CD4-positive, alpha-beta T cell treated with Interleukin-6 for 4 hours (primary cell): ENCODE measurements at places on chromosomes 1 and 21.

DNA sequence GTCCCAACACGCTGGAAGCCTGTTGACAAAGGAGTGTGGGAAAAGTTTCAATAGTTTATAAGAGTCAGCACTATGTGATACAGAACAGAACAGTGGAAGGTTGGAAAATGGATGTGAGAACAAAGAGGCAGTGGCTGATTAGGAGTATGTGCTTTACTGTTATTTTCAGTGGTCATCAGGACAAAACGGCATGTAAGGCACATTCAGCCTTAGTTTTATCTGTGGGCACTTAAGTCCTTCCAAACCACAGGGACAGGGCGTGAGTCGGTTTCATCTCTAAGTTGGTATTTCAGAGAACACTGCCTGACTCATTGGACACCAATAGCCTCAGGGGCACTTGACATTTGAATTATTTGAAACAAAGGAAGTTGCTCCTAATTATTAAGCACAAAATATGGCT lies 306.9 kb downstream of the ASTN1 start:
- no peak for DNase-seq

DNA sequence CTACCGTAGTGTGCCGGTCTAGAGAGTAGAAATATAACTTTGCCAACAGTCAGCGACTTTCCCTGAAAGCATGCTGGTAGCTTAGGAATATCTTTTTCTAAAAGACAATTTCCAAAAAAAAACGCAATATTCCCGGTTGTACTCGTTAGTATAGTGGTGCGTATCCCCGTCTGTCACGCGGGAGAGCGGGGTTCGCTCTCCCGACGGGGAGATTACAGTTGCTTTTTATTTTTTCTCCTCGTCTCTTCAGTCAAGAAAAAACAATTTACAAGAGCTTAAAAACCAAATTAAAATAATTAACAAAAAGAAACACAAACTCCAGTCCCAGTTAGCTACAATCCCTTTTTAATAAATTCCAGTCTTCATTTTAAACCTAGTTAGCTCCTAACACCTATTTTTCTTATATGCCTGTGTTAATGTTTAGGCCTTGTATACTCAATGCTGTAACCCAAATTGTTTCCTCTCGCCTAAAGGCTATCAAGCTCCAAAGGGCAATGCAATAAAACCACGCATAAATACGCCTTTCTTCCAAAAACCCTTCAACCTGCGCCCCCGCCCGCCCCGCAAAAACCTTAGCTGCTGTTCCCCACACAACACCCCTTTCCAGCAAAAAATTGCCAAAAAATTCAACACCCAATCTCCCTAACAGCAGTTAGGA lies 7.8 kb downstream of the HSPA6 start:
- no peak for DNase-seq

- DNase-seq = no peak
These were observed 69.4 kb upstream of the BACE2 start for GRCh38 chr21:41098481-41099042.

DNA sequence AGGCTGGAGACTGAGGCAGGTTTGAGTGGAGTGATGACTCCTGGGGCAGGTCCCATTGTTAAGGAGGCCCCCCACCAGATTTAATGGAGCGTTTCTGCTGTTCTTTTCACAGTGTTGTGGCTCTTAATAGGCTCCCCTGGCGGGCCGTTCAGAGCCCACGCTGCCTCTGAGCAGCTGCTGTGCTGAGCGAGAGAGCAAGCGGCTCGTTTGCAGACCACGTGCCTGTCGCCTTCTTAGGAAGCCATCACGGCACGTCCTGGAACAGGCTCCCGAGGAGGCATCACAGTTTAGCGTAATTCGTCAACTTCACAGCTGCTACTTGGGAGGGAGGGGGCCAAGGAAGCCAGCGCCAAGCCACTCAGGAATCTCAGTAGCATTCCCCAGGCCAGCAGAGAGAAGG lies 70.5 kb upstream of the CTTNBP2NL start:
- DNase-seq = no peak

DNA sequence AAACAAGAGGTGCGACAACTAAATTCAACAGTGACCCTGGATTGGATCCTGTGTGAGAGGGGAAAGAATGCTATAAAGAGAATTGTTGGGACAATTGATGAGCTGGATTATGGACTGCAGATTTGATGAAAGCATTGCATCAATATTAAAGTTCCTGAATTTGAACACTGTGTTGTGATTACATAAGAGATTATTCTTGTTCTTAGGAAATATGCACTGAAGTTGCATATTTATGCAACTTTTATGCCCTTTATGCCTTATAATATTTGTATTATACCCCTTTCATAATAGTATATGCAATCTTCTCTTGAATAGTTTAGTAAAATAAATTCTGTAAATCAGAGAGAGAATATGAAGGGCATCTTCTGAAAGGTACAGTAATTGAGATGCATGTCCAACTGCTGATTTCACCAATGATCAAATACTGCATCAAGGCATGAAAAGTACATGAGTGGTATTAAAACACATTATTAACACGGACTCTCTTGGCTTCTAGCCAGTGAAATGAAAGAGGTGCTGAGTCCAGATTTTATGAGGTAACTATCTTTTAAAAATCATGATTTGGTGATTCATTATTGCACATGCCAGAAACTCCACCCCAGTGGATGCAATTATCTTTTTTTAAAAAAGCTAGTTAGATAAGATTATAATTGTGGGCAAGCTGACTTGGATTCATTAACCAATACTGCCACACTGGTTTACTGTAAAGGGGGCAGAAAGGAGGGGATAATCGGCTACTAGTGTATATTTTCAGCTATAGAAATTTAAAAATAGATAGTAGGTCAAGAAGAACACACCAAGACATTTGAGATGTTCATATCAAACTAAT lies 19.9 kb upstream of the LPAR3 start:
- DNase-seq = no peak

GRCh38 chr1:164640686-164641352 lies 81.8 kb downstream of the PBX1 start:
- no peak for DNase-seq

- DNase-seq = no peak
These were observed 34.1 kb downstream of the TP53BP2 start for GRCh38 chr1:223811634-223812101.

GRCh38 chr1:41110286-41110685 lies 88.8 kb upstream of the SLFNL1 start:
- DNase-seq = no peak

DNA sequence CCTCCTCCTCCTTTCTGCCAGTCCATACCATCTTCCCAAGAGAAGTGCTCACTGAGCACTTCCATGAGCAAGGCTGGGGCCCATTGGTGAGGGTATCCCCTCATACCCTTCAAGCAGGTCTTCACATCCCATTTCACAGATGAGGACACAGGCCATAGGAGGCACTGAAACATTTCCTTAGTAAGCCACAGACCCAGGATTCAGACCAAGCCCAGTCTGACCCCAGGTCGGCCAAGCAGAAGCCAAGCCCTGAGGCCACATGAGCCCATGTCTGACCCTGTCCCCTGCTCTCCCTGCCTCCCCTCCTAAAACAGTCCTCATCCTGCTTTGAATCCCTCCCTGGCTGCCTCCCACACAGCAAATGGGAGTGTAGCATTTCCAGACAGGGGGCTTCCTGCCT lies 146.2 kb downstream of the ZSCAN20 start:
- no peak for DNase-seq

DNA sequence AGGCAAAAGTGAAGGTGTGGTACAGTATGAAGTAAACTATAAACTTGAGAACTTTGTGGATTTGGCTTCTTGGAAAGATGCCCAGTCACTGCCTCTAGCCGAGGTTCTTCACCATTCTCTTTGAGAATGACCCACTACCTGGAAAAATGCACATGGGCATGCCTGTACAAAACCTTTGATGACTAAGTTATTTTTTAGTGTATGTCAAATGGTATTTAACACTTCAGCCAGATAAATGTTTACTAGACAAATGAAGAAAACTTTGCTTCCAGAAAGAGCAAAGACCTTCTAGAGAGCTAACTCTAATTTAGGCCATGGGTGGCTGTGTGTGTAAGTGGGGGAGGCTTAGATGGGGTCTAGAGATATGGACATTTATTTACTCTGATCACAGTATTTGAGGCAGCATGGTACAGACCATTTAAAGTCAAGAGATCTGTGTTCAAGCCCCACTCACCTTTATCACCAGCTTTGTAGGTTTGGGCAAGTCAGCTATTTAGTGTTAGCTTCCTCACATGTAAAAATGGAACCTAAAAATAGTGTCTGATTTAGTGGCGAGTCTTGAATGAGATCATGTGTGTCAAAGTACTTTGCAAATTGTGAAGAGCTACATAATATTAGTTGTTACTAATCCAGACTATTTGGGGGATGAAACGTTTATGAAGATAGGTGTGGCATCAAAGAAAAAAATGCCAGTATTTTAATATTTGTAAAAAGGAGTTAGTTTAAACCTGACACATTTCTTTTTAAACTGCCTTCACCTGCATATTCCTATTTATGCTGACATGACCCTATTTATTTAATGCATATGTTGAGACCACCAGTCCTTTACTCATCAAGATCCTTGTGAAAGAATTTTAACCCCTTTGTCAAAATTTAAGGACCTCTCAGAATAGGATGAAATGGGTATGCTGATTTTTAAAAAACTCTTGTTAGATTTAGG lies 20.2 kb downstream of the NFYC start:
- DNase-seq = no peak

GRCh38 chr1:203592156-203592555 lies 34.5 kb upstream of the ATP2B4 start:
- DNase-seq = no peak

DNA sequence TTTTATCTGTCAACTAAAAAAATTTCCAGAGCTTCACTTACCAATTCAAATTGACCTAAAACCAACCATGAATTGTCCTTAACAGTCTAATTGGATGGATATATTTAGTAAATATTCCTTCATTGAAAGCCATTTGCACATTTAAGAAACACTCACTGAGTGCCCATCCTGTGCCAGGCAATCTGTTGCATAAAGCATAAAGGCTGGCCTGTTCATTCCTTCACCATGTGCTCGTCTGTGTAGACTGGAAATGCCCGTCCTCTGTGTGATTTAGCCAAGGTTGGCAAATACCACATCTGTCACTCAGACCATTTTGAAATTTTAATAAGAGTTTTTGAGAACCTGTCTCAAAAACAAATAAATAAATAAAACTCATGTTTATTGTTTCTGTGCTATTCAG lies 57.1 kb downstream of the ZNF684 start:
- no peak for DNase-seq

DNA sequence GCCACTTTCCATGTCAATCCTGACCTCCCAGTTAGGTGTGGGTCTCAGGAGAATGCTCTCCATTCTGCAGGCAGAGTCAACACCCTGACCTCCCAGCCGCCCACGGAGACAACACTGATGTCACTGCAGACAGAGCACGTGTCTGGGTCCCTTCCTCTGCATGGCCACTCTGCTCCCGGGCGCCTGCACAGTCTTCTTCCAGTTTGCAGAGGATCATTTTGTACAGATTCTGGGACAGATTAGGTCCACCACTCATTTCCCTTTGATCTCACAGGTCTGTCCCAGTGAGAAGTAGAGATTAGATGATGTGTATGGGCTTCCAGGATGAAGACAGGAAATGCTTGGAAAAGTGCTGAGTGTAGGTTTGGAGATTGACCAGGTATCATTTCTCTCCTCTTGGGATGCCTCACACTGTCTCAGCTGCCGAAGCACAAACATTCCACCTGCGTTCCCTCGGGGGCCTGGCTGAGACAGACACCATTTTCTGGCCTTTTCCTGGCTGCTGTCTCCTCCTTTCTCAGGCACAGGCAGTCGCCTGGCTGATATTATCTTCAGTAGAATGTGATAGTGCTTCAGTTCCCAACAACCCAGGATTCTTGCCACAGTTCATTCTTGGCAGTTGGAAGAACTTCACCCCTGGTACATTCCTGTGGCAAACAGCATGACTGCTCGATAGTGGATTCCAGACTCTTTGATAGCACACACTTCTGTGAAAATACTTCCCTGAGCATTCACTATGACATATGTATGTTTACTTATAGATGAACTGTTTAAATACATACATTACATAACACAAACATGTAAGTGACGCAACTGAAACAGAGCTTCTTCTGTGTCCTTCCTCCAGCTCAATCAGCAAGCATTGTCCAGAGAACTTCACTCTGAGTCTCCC lies 7.9 kb downstream of the MYBPHL start:
- DNase-seq = no peak

DNA sequence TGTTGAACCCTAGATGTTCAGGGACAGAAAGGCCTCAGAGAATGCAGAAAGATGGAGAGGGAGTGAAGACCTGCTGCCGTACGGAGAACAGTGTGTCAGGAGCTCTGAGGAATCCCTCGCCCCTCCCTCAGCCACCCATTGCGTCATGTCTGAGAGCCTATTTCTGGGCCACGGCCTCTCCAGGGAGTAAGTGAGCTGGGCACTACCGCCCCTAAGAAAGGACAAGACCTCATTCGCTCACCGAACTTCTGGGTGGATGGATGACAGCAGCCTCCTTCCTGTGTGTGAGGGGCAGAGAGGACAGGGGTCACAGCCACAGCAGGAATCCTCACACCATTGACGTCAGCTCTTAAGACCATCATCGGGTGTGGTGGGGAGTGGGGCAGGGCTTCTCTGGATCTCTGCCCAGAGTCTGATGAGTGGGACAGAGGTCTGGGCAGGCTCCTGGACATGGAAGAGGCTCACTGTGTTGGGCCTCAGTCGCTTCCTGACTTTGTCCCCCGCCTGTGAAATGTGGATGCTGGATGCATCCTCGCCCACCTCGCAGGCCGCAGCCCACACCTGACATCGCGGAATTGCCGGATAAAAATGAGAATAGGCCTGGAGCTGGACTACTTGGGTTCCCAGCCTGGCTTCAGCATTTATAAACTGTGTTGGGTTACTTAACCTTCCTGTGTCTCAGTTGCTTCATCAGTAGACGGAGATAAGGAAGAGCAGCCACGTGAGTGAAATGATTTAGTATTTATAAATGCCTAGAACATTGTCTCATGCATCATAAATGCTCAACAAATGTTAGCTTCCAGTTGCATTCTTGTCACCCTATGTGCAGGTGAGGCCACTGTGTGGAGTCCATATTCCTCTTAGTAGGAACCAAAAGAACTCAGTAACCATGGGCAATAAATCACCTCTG lies 238.6 kb downstream of the TRABD2B start:
- DNase-seq = no peak

DNA sequence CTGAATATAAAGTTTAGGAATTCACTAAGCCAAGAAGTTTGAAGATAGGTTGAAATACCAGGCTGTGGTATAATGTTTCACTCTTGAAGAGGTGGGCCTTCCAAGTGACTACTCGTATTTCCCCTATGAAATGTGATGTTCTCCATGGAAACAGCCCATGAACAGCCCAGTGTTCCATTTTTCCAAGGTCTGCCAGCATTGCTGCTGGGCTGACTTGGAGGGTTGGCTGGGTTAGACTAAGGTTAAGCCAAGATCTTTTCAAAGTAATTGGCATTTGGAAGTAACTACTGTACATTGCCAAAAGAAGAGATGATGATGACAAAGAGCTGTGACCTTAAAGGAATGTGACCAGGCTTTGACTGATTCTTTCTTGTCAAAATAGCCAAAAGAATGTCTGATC lies 73.8 kb downstream of the RPE65 start:
- no peak for DNase-seq

- DNase-seq = no peak
These were observed 1.1 kb upstream of the RHOC start for GRCh38 chr1:112708002-112708448.

- DNase-seq = no peak
These were observed 7.0 kb downstream of the TMEM63A start for GRCh38 chr1:225875044-225875815.
